ENCODE measurements at places on chromosomes 1 and 21.

GRCh38 chr1:112688781-112689193 lies 14.3 kb downstream of the MOV10 start:
- no peak for DNase-seq

GRCh38 chr1:113654883-113655282 lies 104.4 kb downstream of the PHTF1 start:
- no peak for DNase-seq

GRCh38 chr1:160935527-160936258 lies 18.9 kb downstream of the ITLN2 start:
- no peak for DNase-seq

GRCh38 chr1:245215071-245215470 lies 60.3 kb downstream of the KIF26B start:
- no peak for DNase-seq
